SIG-M5 (cell line): ENCODE measurements at places on chromosomes 4 and X.

DNA sequence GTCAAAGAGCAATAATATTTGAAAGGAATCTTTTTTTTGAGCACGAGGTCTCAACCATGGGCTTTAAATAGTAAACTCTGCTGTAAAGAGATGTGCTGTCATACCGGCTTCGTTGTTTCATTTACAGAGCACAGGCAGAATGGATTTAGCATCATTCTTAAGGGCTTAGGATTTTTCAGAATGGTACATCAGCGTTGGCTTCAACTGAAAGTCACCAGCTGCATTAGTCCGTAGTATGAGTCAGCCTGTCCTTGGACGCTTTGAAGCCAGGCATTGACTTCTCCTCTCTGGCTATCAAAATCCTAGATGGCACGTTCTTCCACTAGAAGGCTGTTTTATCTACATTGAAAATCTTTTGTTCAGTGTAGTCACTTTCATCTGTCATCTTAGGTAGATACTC lies 23.6 kb downstream of the COX18 start:
- DNase-seq, result no peak

- DNase-seq, result no peak
Measured at GRCh38 chrX:32894679-32895078, 316.7 kb downstream of the DMD start.

DNA sequence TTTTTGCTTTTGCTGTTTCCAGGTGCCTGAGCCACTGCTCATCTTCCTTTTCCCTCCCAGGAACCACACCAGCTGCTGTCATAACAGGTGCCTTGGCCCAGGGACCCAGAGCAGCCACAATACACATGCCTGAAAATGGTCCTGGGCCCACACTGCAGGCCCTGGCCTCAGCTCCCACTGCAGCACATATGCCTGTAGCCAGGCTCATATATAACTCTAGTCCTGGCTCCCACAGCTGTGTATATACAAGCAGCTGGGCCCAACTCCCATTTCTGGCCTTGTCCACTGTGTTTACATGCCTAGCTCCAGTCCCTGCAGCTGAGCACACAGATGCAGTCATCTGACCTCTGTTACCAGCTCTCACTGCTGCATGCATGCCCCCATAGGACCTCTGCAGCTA lies 930.5 kb downstream of the ADGRL3 start:
- no peak for DNase-seq

DNA sequence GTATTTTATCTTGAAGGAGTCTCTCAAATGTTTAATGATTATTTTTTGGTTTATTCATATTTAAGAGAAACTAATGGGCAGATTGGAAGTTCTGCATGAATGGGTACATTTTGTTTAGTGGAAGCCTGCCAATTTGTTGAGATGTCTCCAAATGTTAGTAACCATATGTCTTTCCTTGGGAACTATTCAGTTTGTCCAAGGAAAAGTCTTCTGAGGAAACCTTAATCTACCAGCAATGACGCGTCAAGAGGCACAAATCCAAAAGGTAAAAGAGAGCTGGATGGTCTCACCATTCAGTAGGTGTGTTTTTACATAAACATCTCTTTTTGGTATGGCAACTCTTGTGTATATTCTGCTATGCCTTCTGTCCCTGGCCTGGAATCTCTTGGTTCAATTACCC lies 37.4 kb upstream of the NDST3 start:
- no peak for DNase-seq

- no peak for DNase-seq
Measured at GRCh38 chrX:38482183-38482582, 79.2 kb upstream of the TSPAN7 start.

GRCh38 chr4:169100670-169101101 lies 90.6 kb upstream of the CBR4 start:
- DNase-seq, result no peak

GRCh38 chrX:104122829-104123228 lies 10.5 kb downstream of the ZCCHC18 start:
- DNase-seq, result no peak

GRCh38 chr4:110617075-110617640 lies 5.7 kb downstream of the PITX2 start:
- DNase-seq, result no peak

- DNase-seq, result no peak
Measured at GRCh38 chrX:44312421-44312820, 31.1 kb downstream of the EFHC2 start.

DNA sequence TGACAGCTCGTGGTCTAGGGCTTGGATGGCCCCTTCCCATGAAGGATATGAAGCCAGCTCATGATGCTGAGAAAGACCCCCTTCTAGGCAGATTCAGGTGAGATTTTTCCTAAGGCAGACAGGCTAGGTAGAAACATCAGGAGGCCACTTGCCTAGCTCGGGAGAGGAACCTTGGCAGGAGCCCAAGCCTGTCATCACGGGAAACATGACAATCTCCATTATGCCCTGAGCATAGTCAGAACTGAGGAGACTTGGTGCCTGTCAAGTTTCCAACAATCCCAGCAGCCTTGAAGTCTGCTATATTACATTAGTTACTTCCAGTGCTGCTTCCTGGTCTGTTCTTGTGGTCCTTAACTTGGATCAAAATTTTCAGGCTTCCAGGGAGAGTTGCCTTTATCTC lies 18.7 kb upstream of the WDR1 start:
- no peak for DNase-seq

DNA sequence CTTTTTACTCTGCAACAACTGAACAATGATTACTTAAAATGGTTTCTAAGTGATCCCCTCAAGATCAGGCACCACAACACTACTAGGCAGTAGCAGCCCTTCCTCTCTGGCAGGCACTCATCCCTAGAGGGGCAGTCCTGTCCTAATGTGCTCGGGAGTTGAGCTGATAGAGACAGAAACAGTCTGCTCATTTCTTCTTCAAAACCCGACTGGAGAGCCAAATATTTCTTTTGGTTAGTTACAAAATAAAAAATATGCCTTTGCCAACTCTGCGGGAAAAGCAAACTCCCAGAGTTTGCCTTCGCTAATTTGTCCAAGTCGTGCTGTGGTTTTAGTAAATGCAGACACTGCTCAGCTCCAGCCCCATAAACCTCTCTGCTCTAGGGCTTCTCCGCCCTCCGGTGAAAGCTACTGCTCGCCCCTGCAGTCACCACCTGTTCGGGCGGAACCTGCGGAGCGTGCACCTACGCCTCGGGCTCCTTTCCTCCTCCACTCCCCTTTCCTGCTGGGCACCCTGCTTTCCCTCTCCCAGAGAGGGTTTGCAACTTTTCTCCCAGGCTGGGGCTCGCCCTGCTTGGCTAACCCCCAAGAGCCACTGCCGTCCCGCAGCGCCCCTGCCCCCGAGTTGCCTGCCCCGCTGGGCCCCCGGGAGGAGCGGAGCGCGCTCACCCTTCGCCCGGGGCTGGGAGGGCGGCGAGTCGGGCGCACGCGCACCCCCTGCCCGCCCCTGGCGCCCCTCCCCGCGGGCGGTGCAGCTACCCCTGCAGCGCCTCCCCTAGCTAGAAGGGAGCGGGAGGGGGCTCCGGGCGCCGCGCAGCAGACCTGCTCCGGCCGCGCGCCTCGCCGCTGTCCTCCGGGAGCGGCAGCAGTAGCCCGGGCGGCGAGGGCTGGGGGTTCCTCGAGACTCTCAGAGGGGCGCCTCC lies at the start of gene NPNT:
NPNT (plus strand) TSS at position 812 of the 923 bp plus-strand sequence. CDS start 182 bp downstream, outside the sequence.
- no peak for DNase-seq

GRCh38 chr4:122889726-122890125 lies 32.7 kb downstream of the NUDT6 start:
- DNase-seq, result no peak

DNA sequence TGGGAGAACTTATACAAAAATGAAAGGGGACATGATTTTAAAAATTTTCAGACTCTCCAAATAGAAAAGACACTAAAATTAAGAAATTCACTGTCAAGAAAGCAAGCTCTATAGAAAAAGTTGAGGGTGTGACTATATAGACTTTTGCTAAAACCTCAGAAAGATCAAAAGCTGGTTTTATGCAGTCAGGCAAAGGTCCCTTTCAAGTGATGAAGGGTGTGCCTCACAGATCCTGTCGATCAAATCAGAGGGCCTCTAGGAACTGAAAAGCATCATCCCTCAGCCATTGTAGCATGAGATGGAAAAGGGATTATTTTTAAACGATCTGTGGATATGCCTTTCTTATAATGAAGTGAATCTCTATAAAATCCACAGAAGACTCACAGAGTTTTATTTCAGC lies 116.5 kb downstream of the FAM13A start:
- no peak for DNase-seq

GRCh38 chr4:6767386-6767747 lies 15.2 kb upstream of the KIAA0232 start:
- DNase-seq, result no peak

- no peak for DNase-seq
Measured at GRCh38 chr4:98558471-98559169, 99.8 kb downstream of the TSPAN5 start.

DNA sequence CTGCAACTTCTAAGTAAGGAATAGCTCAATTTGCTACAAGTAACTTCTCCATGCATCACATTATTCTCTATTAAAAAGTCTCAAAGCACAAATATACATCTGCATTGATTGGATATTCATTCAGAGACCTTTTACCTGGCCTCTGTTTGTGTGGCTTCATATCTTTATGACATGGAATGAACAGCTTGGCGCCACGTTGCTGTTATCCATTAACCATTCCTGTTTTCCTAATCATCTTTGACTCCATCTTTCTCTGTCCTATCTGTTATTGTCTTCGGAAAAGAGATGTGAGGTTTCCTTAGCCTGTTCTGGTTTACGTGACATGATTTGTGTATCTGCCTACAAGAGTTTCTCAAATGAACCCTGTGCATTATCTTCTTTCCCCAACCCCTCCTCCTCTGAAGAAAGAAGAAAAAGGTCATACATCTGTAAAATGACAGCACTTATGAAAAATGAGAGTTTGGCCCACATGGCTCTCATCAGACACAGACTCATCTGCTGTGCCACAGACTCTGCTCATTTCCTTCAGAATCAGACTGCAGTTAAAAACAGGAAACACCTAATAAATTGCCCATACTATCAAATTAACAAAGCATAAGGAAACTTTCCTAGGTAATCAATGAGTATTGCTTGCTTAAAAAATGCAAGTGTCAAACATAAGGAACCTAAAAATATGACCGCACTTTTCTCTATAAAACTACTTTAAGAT lies 347.6 kb upstream of the FAM241A start:
- no peak for DNase-seq

DNA sequence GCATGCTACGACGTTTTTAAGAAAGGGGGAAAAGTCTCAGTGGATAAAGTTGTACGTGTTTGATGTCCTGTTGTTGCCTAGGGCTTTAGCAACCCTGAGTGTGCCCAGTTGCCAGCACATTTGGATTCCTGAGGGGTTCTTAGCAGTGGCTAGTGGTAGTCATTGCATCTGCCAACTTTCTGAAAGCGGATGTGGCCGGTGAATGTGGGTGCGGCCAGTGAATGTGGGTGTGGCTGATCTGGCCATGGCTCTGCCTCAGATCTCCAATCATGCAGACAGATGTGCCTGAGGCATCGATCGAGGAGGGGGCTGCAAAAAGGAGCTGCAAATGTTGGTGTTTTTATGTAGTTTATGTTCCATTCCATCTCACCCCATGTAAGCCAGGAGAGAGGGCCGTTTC lies 41.5 kb upstream of the FAT1 start:
- DNase-seq, result no peak

DNA sequence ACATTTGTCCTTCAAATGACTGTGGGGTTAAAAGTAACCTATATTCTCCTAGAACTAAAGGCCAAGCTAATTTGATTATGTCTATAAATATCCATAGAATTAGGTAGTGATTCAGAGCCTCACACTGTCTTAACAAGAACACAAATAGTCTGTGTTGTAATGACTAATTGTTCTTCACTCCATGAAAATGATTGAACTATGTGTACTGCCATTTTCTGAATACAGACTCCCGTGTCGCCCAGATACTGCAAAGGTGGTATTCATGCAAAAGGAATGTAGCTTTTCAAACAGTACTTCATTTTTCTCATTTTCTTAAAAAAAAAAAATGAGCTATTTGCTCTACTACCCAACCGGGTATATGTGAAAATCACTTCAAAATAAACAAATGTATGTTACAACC lies 11.3 kb upstream of the PHKA2 start:
- no peak for DNase-seq

- no peak for DNase-seq
Measured at GRCh38 chrX:154411981-154412340, 622 bp downstream of the TAFAZZIN start.

- no peak for DNase-seq
Measured at GRCh38 chr4:122665161-122665929, 44.5 kb upstream of the IL21 start.

DNA sequence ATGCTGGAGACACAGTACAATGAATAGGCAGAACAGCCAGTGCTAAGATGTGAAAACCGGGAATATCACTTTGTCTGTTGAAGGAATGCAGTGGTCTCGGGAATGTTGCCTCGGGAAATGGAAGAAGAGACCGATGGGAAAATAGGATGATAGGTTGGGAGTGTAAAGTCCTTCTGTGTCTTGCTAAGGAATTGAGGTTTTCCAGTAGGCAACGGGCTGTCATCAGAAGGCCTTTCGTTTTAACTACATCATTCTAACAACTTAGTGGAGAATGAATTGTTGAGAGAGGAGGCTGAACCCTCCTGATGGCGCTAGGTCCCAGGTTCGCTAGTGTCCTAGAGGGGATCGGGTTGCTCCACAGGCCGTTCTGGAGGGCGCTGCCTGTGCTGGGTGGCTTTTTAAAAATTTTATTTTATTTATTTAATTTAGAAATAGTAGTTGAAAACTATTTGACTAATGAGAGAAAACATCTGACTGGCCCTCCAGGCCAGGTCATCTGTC lies 730 bp downstream of the VBP1 start:
- DNase-seq, result no peak

- no peak for DNase-seq
Measured at GRCh38 chrX:44382871-44383270, 39.4 kb upstream of the EFHC2 start.

- no peak for DNase-seq
Measured at GRCh38 chr4:139908636-139909437, 243.2 kb downstream of the MGST2 start.

DNA sequence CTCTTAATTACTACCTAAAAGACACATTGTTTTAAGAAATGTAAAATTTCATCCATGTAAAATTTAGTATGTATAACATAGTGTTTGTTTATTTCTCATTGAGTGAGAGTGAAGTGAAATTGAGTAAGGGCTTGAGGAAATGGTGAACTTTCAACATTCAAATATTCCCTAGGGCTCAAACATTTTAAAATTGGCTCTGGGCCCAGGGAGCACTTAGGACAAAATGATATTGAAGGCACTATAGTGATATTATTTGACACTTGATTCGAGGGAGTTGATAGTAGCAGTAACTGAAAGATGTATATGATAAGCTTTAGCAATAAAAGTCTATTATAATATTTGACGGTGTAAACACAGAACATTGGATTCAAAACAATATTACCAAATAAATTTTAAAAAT lies 1244.0 kb upstream of the TENM3 start:
- DNase-seq, result no peak

GRCh38 chr4:87103691-87104187 lies 116.7 kb downstream of the KLHL8 start:
- DNase-seq, result no peak

DNA sequence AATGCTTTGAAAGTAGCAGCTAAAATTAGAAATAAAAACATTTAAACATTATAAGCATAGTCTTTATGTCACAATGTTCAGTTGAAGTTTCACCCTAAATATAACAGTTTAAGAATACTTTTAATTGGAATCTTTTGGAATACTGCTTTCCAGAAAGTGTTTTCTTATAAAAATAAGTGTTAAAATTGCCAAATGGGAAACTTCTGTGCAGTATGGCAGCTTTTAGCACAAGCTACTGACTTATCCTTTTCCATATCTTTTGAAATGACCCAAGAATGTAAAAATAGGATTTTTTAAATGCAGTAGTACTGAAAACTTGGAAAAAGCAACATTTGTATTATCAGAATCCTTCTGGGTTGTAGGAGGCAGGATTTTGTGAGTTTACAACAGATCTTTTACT lies 34.2 kb downstream of the CEP135 start:
- DNase-seq, result no peak

GRCh38 chr4:178165251-178165950 lies 723.2 kb upstream of the AGA start:
- no peak for DNase-seq
